K562 (cell line): ENCODE measurements at places on chromosomes 4 and X. TPM values are rescaled to one million over a fixed set of nuclear protein-coding genes. Genes with fewer than 3 reads are reported as not detected.

DNA sequence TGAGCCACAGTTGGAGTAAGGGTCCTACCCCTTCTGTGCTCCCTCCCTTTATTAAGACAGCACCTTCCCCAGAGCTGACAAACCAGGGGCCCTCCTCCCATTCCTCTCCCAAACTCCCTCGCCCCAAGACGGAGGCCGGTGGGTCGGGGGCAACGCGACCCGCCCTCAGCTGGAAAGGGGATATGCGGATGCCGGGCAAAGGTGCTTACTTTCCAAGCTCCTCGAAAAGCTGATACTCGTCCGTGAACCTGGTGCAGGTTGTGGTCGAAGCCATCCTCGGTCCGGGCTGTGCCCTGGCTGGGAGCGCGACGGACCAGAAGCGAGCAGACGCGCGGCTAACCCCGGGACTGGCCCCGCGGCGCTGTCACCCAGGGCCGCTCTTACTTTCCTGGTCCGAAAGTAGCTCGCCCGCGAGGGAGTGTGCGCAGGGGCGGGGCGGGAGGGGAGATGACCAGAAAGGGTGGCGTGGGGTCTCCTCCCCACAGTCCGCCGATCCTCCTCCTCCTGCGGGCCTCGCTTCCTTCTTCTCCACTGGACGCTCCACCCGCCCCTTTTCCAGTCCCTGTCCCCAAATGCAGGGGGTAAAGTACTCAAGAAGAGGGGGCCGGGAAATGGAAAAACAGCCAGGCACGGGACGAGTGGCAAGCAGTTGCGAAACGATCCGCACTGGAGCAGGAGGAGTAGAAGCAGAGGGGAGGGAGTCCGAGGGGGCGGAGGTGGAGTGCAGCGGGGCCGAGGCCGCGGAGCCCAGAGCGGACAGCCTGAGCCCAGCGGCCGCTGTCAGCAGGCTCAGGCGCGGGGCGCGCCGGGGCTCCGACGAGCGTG, 531 bp downstream of the CAMK2D start:
- no peaks in the 10 kb centered on the region for H3K36me3 ChIP-seq
- peaks cover 7% of the 10 kb centered on the region for H3K4me1 ChIP-seq
- H3K27ac ChIP-seq = no peak overlapping the region
- H3K27me3 ChIP-seq = no peaks in the 10 kb centered on the region
- H3K4me3 ChIP-seq = no peak overlapping the region
- no peak for DNase-seq

DNA sequence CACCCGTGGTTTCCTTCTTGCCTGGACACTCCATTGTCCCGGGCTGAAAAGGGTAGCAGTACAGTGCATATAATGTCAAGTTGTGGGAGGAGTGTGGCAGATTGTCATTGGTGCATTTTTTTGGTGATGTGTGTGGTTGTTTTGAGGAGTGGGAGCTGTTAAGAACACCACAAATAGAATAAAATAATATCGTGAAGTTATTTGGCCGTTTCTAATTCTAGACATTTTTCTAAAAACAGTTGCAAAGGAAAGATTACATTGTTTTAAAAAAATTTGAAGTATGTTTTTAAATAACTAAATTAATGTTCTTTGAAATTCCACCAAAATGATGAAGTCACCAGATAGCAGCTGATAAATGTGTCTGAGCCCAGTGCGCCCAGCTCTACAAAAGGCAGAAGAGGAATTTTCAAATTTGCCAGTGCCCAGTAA, 1.3 kb downstream of the PKD2 start:
- no peak overlapping the region for H3K4me3 ChIP-seq
- no peaks in the 10 kb centered on the region for H3K36me3 ChIP-seq
- H3K27ac ChIP-seq = no peak overlapping the region
- H3K4me1 ChIP-seq = peaks cover 4% of the 10 kb centered on the region; the same call in 2 of the 3 replicates

Gene NFXL1
- total RNA-seq = 16.1 and 18.8 TPM in 2 replicates

DNA sequence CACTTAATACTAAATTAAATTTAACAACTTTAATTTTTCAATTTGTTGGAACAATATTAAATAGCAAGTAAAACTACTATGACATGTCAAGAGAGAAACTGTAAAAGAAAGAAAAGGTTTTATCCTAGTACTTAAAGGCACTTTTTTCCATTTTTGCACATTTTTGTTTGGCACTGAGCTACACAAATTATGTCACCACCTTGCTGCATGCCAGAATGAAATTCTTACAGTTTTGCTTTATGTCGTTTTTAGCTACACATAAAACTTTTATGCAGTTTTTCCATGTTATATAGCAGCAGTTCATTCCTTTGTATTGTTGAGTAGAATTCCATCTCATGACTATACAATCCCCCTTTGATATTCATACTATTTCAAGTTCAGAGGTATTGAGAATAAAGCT, 99.1 kb upstream of the RXFP1 start:
- H3K27ac ChIP-seq = no peak overlapping the region
- no peaks in the 10 kb centered on the region for H3K4me1 ChIP-seq
- DNase-seq = no peak

DNA sequence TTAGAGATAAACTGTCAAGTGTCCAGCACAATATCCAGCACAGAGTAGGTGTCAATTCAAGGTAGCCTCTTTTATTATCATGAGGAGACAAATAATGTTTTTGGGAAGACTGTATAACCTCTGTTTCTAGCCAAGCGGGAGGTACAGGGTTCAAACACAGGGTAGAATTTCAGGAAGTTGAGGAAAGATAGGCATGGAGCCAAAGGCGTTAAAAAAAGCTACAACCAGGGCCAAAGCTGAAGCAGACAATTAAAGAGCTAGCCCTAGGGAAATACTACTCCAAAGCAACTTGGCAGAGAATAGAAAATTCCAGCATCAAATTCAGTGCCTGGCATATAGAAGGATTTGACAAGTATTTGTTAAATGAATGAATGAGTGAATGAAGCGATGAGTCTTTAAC, 40.0 kb upstream of the CASK start:
- H3K27ac ChIP-seq = no peak overlapping the region
- H3K36me3 ChIP-seq = no peaks in the 10 kb centered on the region
- no peaks in the 10 kb centered on the region for H3K4me1 ChIP-seq
- DNase-seq = peak; percentile 1
- H3K27me3 ChIP-seq = no peaks in the 10 kb centered on the region

Gene TMEM156
- total RNA-seq = 3.7 and 4.4 TPM in 2 replicates

DNA sequence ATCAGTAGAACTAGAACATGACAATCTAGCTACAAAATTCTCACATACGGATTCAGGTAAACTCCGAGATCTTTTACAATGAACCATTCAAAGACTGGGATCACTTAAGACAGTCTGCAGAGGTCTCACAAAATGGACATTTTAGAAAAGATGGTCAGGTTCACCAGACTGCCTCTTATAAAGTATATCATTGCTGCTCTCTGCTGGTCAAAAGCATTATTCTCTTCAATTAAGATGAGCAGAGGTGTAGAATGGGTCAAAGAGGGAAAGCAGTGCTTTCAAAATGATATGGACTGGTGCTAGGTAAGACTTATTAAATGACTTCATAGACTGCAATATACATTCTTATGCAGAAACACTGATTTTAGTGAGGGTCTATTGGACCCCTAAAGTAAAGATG, 434.7 kb downstream of the PACRGL start:
- no peaks in the 10 kb centered on the region for H3K36me3 ChIP-seq
- H3K4me1 ChIP-seq = no peaks in the 10 kb centered on the region
- H3K27me3 ChIP-seq = no peaks in the 10 kb centered on the region
- no peak for DNase-seq

DNA sequence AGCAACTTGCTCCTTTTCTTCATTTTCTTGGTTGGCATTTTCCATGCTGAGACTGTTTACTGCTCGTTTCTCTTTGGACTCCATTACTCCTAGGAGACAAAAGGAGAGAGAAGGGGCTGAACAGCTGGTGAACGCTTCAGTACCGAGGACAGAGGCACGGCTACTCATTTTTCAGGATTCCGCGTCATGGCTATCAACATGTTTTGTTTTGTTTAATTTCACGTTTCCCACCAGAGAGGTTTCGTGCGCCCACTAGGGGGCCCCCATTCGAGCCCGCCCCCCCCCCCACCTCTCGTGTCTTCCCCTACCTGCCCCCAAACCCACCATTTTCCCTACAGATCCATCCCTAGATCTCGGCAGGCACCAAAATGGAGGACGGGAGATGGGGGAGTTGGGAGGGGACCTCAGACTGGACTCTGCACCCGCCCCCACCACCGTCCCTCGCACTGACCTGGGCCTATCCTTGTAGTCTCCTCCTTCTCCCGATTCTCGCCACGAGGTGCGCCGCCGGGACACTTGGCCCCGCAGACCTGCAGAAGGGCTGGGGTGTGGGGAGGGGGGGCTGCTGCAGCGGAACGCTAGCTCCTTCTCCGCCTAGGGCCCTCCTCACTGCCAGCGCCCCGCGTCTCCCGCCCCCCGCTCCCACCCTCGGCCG, 653 bp downstream of the BEX1 start:
- no peaks in the 10 kb centered on the region for H3K36me3 ChIP-seq
- no peak overlapping the region for H3K4me3 ChIP-seq
- DNase-seq = peak; percentile 14
- H3K27ac ChIP-seq = no peak overlapping the region

GRCh38 chrX:48476919-48477318, 920 bp downstream of the FTSJ1 start:
- peaks cover 44% of the 10 kb centered on the region; the same call in 2 of the 3 replicates for H3K36me3 ChIP-seq
- no peaks in the 10 kb centered on the region for H3K27me3 ChIP-seq
- no peak for DNase-seq
- H3K27ac ChIP-seq = peak overlapping the region; percentile 85; the same call in 1 of the 3 replicates

GRCh38 chrX:4905576-4905975, 1192.1 kb upstream of the PRKX start:
- H3K27ac ChIP-seq = no peak overlapping the region
- DNase-seq = no peak
- no peaks in the 10 kb centered on the region for H3K4me1 ChIP-seq
- no peak overlapping the region for H3K4me3 ChIP-seq
- H3K36me3 ChIP-seq = no peaks in the 10 kb centered on the region

GRCh38 chrX:119488749-119489148, 20.5 kb downstream of the SLC25A5 start:
- H3K27ac ChIP-seq = no peak overlapping the region
- no peaks in the 10 kb centered on the region for H3K36me3 ChIP-seq
- no peaks in the 10 kb centered on the region for H3K27me3 ChIP-seq
- DNase-seq = peak; percentile 22
- H3K4me1 ChIP-seq = no peaks in the 10 kb centered on the region; the same call in 1 of the 2 replicates

Gene PPP1R3F
- total RNA-seq = 0.81 and 0.86 TPM in 2 replicates

GRCh38 chr4:58679886-58680285, 1569.7 kb upstream of the IGFBP7 start:
- H3K4me1 ChIP-seq = no peaks in the 10 kb centered on the region
- no peak overlapping the region for H3K27ac ChIP-seq
- no peaks in the 10 kb centered on the region for H3K27me3 ChIP-seq
- no peak for DNase-seq
- no peak overlapping the region for H3K4me3 ChIP-seq
- H3K36me3 ChIP-seq = no peaks in the 10 kb centered on the region

GRCh38 chrX:136086521-136086920, 60.8 kb upstream of the FHL1 start:
- no peaks in the 10 kb centered on the region for H3K36me3 ChIP-seq
- DNase-seq = no peak
- H3K27ac ChIP-seq = no peak overlapping the region
- H3K4me1 ChIP-seq = no peaks in the 10 kb centered on the region
- H3K4me3 ChIP-seq = no peak overlapping the region
- no peaks in the 10 kb centered on the region for H3K27me3 ChIP-seq
